ENCODE measurements at places on chromosomes 7 and 10. TPM values are rescaled to one million over a fixed set of nuclear protein-coding genes. Genes with fewer than 3 reads are reported as not detected.

GRCh38 chr7:156151078-156151477, 338.8 kb upstream of the SHH start:
- DNase-seq: no peak
- H3K36me3 ChIP-seq: no peaks in the 10 kb centered on the region
- H3K27ac ChIP-seq: no peak overlapping the region
- H3K4me3 ChIP-seq: no peak overlapping the region
- no peaks in the 10 kb centered on the region for H3K27me3 ChIP-seq
- H3K4me1 ChIP-seq: no peaks in the 10 kb centered on the region

GRCh38 chr10:97991871-97992270, 38.5 kb downstream of the CRTAC1 start:
- H3K27me3 ChIP-seq: no peaks in the 10 kb centered on the region
- no peak overlapping the region for H3K4me3 ChIP-seq
- H3K27ac ChIP-seq: no peak overlapping the region
- no peak for DNase-seq
- H3K36me3 ChIP-seq: no peaks in the 10 kb centered on the region
- H3K4me1 ChIP-seq: no peaks in the 10 kb centered on the region

DNA sequence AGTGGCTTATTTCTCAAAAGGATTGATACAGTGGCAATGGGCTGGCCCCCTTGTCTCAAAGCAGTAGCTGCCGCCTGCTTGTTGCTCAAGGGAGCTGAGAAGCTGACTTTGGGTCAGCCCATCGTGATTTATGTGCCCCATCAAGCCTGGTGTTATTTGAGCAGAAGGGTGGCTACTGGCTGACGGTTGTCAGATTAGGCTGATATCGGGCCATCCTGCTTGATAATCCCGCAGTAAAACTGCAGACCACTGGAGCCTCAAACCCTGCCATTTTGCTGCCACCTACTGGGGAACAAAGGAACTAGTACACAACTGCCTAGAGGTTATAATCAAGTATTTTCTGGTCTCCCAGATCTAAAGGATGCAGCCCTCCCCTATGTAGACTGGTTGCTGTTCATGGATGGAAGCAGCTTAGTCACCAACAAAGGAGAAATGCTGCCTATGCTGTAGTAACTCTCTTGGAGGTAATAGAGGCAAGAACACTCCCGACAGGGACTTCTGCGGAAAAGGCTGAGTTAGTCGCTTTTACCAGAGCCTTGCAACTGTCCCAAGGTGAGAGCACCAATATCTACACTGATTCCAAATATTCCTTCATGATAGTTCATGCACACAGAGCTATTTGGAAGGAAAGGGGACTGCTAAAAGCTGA, 65.9 kb upstream of the ZNF92 start:
- no peak overlapping the region for H3K4me3 ChIP-seq
- no peaks in the 10 kb centered on the region for H3K36me3 ChIP-seq
- H3K27ac ChIP-seq: no peak overlapping the region
- DNase-seq: no peak
- H3K27me3 ChIP-seq: no peaks in the 10 kb centered on the region

- H3K36me3 ChIP-seq: no peaks in the 10 kb centered on the region
- no peak for DNase-seq
- H3K27ac ChIP-seq: peak overlapping the region; percentile 47
- H3K4me3 ChIP-seq: no peak overlapping the region
- H3K27me3 ChIP-seq: no peaks in the 10 kb centered on the region
Measured at GRCh38 chr7:139648941-139649425, 125.5 kb downstream of the CLEC2L start.

DNA sequence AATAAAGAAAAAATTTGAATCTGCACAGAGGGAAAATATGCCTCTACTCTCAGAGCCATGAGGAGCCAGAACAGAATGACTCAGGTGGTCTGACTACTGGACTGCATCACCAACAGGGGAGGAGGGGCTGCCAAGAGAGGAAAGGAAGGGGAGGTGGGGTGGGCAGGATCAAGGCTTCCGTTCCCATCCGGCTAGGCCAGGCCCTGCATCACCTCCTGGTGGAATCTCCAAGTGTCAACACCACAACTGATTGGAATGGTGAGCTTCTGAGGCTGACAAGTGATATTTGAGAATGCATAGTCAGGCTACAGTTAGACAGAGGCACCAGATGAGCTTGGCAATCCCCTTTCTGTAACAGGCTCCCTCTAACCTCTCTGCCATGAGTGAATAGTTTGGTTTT, 10.4 kb upstream of the GPR26 start:
- H3K36me3 ChIP-seq: no peaks in the 10 kb centered on the region
- no peaks in the 10 kb centered on the region for H3K4me1 ChIP-seq
- no peak overlapping the region for H3K27ac ChIP-seq

- no peaks in the 10 kb centered on the region for H3K27me3 ChIP-seq
- H3K4me1 ChIP-seq: no peaks in the 10 kb centered on the region
Measured at GRCh38 chr7:38878694-38879457, 30.1 kb downstream of the VPS41 start.

- H3K4me1 ChIP-seq: no peaks in the 10 kb centered on the region
- no peak overlapping the region for H3K4me3 ChIP-seq
- DNase-seq: no peak
Measured at GRCh38 chr10:6788731-6789130, 208.7 kb upstream of the PRKCQ start.

GRCh38 chr7:136874393-136875032, 6.1 kb downstream of the CHRM2 start:
- H3K27ac ChIP-seq: peak overlapping the region; percentile 91
- H3K4me3 ChIP-seq: no peak overlapping the region
- no peaks in the 10 kb centered on the region for H3K4me1 ChIP-seq
- no peaks in the 10 kb centered on the region for H3K36me3 ChIP-seq
- no peaks in the 10 kb centered on the region for H3K27me3 ChIP-seq
- DNase-seq: no peak

SEM1 gene
- 102 TPM for polyA plus RNA-seq

PDK4 gene
- polyA plus RNA-seq: 162 TPM

FAM237B gene
- polyA plus RNA-seq: 0.01 TPM

Data from sigmoid colon (tissue), 7 donors.